ENCODE measurements at places on chromosomes 3 and 15. TPM values are rescaled to one million over a fixed set of nuclear protein-coding genes. Genes with fewer than 3 reads are reported as not detected.

Gene ROBO2
- total RNA-seq: 4.7 TPM

- no peak for DNase-seq
Measured at GRCh38 chr3:59502806-59503205, 453.0 kb upstream of the CFAP20DC start.

GRCh38 chr3:184231671-184232070 lies 2.3 kb downstream of the VWA5B2 start:
- DNase-seq: no peak

Gene TMEM207
- total RNA-seq: not detected

Gene CCR2
- 6.0 TPM for total RNA-seq

Gene GP9
- not detected for total RNA-seq

Gene ZBTB47
- total RNA-seq: 5.3 TPM

Gene CPN2
- not detected for total RNA-seq

Gene ARHGAP11A
- total RNA-seq: 4.7 TPM

- no peak for DNase-seq
Measured at GRCh38 chr15:93278006-93278405, 189.0 kb upstream of the RGMA start.

DNA sequence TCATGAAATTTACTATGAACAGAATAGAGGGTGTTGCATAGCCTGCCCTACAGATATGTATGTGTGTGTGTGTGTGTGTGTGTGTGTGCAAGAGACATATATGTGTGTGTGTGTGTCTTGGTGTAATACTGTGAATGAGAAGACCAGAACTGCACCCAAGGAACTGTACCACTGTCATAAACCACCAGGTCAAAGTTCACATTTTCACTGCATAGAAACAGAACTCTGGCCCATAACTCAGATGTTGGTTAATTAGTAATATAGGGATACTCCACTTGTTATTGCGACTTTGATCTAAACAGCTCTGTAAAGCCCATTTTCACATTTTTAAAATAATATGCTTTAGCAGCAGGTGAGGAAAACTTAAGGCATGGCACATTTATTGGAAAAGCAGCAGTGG lies 111.8 kb downstream of the IGF2BP2 start:
- no peak for DNase-seq

GRCh38 chr3:24526640-24527212 lies 32.1 kb upstream of the THRB start:
- no peak for DNase-seq

- DNase-seq: no peak
Measured at GRCh38 chr3:172410702-172411477, 37.4 kb downstream of the GHSR start.

GRCh38 chr3:105656651-105657504 lies 211.9 kb downstream of the CBLB start:
- DNase-seq: no peak

Gene GOLGA8J
- total RNA-seq: not detected

Gene ACOX2
- 5.3 TPM for total RNA-seq

GRCh38 chr3:141870091-141870687 lies 6.3 kb upstream of the ATP1B3 start:
- no peak for DNase-seq

GRCh38 chr3:132062535-132062934 lies 27.7 kb upstream of the CPNE4 start:
- no peak for DNase-seq

- no peak for DNase-seq
Measured at GRCh38 chr15:73972984-73973682, 19.0 kb downstream of the STOML1 start.

- DNase-seq: no peak
Measured at GRCh38 chr15:95874637-95875036, 455.9 kb upstream of the NR2F2 start.

DNA sequence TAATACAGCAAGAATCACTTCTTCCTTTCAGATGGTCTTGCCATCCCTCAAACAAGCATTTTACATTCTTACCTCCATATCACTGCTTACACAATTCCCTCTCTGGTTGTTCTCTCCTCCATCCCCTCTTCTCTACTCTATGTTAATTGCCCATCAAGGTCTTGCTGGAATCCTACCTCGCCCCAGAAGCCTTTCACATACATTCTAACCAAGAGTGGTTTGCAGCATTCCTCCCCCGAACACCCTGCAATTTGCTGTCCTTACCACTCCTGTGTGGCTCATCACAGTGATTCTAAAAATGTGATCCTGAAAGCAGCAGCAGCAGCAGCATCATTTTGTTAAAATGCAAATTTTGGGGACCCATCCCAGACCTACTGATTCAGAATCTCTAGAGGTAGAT lies 30.6 kb downstream of the TNIK start:
- no peak for DNase-seq

DNA sequence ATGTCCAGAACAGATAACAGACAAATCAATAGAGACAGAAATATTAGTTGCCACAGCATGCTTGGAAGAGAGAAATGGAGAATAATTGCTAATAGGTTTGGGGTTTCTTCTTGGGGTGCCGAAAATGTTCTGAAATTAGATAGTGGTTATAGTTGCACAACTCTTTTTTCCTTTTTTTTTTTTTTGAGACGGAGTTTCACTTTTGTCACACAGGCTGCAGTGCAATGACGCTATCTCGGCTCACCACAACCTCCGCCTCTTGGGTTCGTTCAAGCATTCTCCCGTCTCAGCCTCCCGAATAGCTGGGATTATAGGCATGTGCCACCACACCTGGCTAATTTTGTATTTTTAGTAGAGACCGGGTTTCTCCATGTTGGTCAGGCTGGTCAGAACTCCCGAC lies 163.3 kb downstream of the PLCH1 start:
- no peak for DNase-seq

Gene UACA
- 24.1 TPM for total RNA-seq

DNA sequence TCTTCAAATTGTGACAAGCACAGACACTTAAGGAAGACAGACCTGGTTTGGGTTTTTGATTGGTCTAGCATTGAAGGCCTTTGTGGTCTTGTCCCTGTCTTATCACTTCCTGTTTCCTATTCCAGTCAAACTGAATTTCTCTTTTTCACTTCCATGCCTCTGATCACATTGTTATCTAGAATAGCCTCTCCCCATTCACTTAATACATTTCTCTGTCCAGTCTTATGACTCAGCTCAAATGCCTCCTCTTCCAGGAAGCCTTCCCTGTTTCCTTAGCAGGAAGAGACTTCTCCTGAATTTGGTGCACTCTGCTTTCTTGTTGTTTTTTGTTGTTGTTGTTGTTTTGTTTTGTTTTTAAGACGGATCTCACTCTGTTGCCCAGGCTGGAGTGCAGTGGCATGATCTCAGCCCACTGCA lies 45.5 kb downstream of the LIMD1 start:
- DNase-seq: no peak

DNA sequence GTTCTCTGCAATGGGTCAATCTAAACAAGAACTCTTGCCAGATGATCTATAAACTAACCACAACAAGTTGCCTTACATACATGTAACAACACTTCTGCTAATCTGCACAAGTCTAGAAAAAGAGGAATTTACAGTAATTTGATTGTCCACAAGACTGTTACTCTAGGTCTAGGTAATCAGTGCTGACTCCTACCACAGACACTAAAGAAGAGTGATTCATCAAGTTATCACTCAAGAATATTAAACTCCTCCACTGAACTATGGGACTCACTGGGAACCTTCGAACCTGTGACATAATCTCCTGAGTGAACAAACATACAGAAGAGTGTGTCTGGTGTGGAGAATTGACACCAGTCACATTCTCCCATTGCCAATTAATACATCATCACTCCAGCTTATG lies 138.3 kb downstream of the ANXA2 start:
- DNase-seq: no peak

DNA sequence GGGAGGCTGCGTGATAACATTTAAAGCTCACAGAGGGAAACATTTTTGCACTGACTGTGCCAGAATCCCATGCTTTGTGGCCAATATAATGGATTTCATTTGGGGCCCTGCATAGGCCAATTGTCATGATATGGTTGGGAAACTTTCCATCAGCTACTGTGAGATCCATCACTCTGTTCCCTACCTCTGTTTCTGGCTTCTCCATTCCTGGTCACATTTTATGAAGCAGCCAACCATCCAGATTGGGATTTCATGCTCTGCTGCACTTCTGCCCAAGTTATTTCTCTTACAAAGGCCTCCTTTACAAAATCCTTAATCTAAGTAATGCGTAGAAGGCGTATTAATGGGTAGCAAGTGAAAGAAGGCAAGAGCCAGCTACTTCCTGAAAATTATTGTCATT lies 221.1 kb downstream of the LRTM1 start:
- no peak for DNase-seq

DNA sequence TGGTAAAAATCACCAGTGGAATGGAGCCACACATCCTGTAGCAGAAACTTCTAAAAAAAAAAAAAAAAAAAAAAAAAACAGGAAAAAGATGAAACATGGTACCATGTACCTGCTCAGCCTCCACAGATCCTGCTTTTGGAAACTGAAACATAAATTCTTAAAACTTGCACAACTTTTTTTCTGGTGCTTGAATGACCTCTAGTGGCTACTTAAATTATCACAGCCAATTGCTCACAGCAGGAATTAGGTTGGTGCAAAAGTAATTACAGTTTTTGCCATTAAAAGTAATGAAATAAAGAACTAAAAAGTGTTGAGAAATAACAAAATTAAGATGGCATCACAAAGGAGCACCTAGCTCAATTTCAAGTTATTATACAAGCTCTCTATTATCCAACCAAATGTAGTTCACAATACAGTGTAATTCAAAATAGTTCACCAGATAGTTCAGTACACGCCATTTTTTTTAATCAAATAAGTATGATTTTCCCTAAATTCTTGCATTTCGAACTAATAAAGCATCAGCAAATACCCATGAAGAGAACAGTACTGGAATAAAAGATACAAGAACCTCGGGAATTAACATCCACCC lies 80.6 kb downstream of the ULK4 start:
- DNase-seq: no peak

GRCh38 chr3:58565621-58566397 lies 11.4 kb downstream of the FAM107A start:
- no peak for DNase-seq

DNA sequence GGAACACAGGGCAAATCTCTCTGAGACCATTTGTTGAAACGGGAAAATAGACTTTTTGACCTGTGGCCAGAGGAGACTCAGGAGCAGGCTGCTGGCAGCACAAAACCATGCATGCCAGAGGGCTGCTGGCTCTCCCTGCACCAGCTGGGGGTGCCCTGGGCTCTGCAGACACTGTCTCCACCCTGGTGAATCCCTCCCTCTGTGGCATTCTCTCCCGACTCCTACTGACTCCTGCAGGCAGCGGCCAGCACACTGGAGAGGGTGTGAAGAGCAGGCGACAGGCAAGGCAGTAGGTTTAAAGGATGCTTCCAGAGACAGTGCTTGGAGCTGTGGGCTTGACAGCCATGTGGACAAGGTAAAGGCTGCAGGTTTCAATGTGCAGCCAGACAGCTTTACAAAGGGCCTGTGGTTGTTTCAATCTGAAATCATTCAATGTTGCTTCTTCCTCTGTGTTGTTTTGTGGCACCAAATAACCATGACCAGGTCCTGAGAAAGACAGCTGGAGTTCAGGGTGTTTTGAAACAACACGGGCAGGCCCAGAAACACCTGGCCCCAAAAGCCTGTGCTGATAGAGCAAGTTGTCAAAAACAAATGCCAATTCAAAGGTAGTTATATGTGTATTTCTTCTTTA lies 431.0 kb upstream of the ATP10A start:
- no peak for DNase-seq

Gene CFAP100
- total RNA-seq: not detected

- no peak for DNase-seq
Measured at GRCh38 chr3:122628567-122628966, 51.1 kb downstream of the PARP15 start.

DNA sequence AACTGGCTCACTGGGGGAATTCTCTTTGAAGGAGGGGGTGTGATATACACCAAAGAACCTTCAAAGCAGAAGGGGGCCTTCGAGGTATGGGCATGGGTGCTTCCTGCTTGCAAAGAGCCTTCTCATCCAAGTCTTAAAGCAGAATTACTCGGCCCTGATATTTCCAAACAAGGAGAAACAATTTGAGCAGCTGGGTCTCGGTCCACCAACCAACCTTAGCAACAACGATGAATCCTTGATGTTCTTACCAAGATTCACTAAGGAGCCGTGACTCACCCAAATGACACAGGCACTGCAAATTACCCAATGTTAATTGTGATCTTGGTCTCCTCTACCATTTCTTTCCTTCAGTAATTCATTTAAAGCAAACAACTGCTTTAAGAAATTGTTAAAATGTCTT lies 7.7 kb downstream of the HOMER2 start:
- DNase-seq: no peak

DNA sequence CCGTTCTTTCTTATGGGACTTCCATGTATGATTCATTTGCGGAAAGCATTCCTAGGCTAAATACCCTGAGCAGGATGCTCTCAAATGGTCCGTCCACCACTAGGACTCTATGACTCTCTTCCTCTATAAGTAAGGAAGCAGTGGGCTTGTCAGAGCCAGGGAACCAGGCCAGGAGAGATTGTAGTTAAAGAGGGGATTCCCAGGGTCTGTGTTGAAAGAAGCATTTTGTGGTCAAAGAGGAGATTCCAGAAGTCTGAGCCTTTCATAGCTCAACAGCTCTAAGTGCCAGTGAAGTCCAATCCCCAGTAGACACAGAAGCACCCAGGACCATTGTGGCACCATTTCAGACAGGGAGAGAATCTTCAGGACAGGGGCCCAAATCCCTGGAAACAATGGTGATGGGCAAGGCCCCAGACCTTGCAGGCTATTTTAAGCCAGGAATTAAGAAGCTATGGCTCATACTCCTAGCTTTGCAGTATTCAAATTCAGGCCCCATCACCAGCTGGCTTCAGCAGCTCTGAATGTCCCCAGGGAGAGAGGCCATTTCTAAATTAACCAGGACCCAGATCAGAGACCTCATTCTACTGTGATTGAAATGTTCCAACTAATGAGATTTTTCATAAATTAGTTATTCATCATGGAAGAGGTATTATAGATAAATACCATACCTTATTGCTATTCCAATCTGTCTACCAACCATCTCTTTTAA lies 81.7 kb downstream of the CD47 start:
- no peak for DNase-seq

Gene TMEM212
- total RNA-seq: not detected

Measured in esophagus squamous epithelium (tissue), 5 donors.